RKO (cell line): ENCODE measurements at places on chromosomes 5 and 9.

DNA sequence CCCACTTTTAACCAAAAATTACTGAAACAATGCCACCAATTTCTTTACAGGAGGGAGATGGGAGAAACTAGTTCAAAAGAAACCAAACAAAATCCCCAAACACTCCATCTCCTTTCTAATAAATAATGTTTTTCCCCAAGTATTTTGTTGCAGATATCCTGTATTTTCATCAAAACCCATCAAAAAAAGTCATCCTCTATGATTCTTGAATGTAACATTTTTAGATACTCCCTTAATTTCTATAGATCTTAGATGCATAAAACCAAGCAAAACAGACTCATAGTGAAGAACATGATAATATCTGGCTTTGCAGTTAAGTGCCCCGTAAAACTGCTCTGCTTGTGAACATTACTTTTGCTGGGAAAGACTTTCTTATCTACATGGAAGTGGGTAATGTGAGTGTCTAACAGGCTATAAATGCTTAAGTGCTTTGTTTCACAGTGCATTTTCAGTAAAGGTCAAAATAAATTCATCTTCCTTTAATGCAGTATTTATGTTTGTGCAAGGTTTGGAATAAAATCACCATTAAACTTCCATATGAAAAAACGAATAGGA is 77.3 kb upstream of the TBCA start:
- DNase-seq, result no peak

DNA sequence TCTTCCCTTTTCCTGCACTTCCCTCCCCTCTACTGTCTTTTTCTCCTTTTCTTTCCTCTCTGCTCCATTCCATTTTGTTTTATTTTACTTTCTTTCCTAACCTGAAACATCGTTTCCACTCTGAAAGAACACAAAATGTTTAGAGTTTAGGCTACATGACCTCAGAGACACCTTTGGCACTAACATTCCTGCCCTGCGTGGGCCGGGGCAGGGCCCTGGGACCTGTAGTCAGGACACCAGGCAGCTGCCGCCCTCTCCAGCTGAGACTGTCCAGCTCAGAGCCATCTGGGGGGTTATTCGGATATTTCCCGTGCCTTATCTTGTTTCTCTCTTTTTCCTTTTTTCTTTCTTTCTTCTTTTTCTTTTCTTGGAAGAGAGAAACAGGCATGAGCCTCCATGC is 58.3 kb upstream of the ERCC6L2 start:
- no peak for DNase-seq

- no peak for DNase-seq
These were observed 8.3 kb downstream of the NANS start for GRCh38 chr9:98064623-98065392.

DNA sequence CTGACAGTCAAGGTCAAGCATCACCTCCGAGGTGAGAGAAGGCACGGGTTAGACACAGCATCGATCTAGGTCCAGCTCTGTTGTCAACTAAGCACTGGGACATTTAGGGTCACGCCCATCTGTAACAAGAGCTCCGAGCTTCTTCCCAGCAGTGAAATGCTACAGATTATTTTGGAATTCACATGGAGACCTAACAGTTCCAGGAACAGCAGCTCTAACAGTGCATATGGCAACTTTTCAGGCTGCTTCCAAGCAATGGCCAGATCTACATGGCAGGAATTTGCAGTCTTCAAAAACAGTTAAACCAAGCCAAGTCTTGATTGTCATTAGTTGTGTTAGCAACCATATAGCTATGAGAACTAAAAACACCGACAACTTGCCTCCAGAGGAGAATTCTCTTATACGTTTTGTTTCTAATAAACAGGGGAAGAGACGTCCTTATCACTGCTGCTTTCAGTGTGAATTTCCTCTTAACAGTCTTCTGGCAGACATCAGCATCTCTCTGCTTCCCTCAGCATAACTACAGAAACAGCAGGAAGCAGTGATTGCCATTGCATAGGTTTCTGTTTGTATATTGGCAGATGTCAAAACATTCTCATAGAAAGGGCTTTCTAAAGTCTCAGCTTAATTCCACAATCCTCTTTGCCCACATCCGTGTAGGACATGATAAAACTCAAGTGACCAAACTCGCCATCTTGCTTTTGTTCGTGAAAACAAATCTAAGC is 242.1 kb upstream of the DAPK1 start:
- DNase-seq, result no peak

GRCh38 chr9:83422527-83422926 is 115.7 kb downstream of the FRMD3 start:
- no peak for DNase-seq
